ENCODE measurements at places on chromosomes 6 and 20. TPM values are rescaled to one million over a fixed set of nuclear protein-coding genes. Genes with fewer than 3 reads are reported as not detected.

MRPL18 gene
- total RNA-seq = 27.5 TPM

MUC21 gene
- not detected for total RNA-seq

NFS1 gene
- total RNA-seq = 29.0 TPM

DSN1 gene
- total RNA-seq = 17.1 TPM

ARHGAP40 gene
- total RNA-seq = not detected

Measured in B cell (primary cell).